ENCODE measurements at places on chromosomes 2 and 18. TPM values are rescaled to one million over a fixed set of nuclear protein-coding genes. Genes with fewer than 3 reads are reported as not detected.

NCKAP1 gene
- not detected for total RNA-seq

TFCP2L1 gene
- total RNA-seq = 0.05 TPM

LIMS3 gene
- total RNA-seq = 0.32 TPM

ZAP70 gene
- total RNA-seq = 3.4 TPM

UGT1A4 gene
- not detected for total RNA-seq

SPATA3 gene
- total RNA-seq = not detected

AGXT gene
- not detected for total RNA-seq

FAM124B gene
- total RNA-seq = not detected

CD8A gene
- 0.76 TPM for total RNA-seq

ABCB11 gene
- not detected for total RNA-seq

ANKRD36C gene
- 103 TPM for total RNA-seq

MC2R gene
- not detected for total RNA-seq
